ENCODE measurements at places on chromosomes 1 and 21.

DNA sequence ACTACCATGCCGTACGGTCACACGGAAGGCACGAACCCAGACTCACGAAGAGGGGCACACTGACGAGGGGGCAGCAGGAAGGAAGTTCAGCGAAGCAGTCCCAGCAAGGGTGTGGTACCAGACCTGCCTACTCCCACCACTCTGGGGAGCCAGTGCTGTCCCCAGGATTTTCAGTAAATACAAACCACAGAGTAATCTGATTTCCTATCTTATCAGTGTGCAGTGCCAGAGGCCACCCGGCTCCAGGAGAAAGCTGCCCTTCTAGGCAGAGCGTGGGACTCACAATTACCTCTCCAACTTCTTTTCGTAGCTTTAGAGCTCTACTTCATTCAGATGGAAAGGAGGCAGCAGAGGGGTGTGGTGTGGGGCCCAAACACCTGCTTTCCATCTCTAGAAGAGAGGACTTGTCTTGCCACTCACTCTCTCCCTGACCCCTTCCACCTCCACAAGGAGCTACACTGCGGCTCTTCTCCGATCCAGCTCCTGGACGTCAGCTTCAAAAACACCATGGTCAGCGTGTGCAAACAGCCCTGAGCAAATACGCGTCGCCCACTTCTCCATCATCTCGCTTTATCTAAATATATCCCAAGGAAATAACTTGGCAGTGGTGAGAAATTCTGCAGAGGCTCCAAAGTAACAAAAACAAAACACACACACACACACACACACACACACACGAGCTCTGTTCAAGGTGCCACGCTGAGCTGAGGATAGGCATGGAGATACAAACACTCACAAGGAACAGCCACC is 98.5 kb downstream of the MRPL37 start:
- DNase-seq = no peak

DNA sequence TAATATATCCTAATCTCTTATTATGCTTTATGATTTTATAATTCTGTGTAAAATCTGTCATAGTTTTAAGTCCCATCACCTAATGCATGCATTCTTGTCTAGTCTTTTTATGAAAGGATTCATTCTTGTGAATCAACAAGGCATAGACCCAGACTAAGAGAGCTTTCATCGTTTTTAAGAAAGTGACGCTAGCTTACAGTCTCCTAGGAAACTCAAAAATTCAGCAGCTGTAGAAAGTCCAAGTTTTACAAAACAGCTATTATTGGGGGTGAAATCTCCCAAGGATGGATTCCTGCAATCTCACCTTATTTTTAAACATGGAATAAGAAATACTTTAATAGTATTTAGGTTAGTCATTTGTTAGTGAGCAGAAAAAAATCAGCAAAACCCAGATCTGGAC is 104.7 kb downstream of the NCAM2 start:
- no peak for DNase-seq

- DNase-seq = no peak
These were observed 201.8 kb upstream of the B3GALT2 start for GRCh38 chr1:193388165-193388564.

- DNase-seq = no peak
These were observed 4.6 kb downstream of the SNX27 start for GRCh38 chr1:151616505-151616849.

DNA sequence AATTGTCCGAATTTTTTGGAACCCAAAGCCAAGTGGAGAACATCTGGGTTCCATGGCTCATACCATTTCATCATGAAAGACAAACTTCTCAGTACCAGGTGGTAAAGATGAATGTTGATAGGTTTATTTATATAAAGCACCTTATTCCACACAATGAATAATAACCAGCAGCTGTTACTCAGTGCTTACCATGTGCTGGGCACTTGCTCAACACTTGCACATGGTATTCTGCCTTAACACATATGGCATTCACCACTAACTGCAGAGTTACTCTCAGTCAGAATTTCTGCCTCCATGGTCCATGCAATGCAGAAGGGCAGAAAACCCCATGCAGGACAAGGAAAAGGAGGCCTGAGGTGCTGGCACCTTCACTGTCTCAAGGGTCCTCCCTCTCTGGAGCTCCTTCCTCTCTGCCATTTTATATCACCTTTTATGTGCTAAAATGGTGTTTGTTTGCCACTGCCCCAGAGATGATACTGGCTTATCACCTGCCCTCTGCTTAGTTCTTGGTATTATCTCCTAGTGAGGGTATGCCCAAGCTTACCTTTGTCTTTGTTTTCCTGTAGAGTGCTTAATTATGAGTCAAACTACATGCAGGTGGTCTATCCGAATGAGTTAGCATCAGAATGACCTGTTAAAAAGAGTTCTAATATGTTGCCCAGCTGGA is 76.7 kb upstream of the ZNF326 start:
- no peak for DNase-seq

- DNase-seq = no peak
These were observed 40.9 kb downstream of the FBXO2 start for GRCh38 chr1:11613347-11613746.

- no peak for DNase-seq
These were observed 56.7 kb downstream of the SLC37A1 start for GRCh38 chr21:42570362-42570761.

- no peak for DNase-seq
These were observed 16.9 kb downstream of the PFKFB2 start for GRCh38 chr1:207069858-207070506.

GRCh38 chr1:243638186-243638585 is 211.9 kb downstream of the AKT3 start:
- no peak for DNase-seq

GRCh38 chr1:116389013-116389412 is 16.0 kb downstream of the ATP1A1 start:
- no peak for DNase-seq

GRCh38 chr1:114089502-114090138 is 64.0 kb downstream of the SYT6 start:
- DNase-seq = no peak

- DNase-seq = no peak
These were observed 152.9 kb downstream of the FCRL5 start for GRCh38 chr1:157399343-157399983.

GRCh38 chr1:214467078-214467585 is 84.3 kb downstream of the PTPN14 start:
- DNase-seq = no peak

- DNase-seq = no peak
These were observed 5.5 kb downstream of the C1QB start for GRCh38 chr1:22658385-22659163.

- no peak for DNase-seq
These were observed 19.8 kb downstream of the PGM1 start for GRCh38 chr1:63612971-63613370.

GRCh38 chr1:30095051-30095450 is 628.3 kb downstream of the MATN1 start:
- no peak for DNase-seq

DNA sequence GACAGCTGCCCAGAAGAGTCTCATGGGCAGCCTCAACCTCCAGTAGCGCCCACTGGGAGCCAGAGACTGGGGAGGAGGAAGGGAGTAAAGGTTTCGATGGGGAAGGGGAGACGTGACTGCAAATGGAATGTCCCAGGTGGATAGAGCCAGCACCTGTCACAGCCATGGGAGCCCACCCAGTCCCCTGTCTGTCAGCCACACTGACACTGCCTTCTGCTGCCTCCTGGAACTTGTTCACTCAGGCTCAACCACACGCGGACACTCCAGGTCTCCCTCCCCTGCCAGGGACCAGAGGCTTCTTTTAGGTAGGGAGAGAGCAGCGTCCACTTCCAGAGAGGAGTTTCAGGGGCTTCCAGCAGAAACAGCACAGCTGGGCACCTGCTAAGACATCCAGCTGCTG is 346.3 kb downstream of the NPHP4 start:
- no peak for DNase-seq

GRCh38 chr1:44950434-44950833 is 36.0 kb downstream of the EIF2B3 start:
- DNase-seq = no peak

GRCh38 chr1:186735463-186735862 is 55.2 kb upstream of the PTGS2 start:
- no peak for DNase-seq

- DNase-seq = no peak
These were observed 500 bp upstream of the DOCK7 start for GRCh38 chr1:62688687-62689085.

DNA sequence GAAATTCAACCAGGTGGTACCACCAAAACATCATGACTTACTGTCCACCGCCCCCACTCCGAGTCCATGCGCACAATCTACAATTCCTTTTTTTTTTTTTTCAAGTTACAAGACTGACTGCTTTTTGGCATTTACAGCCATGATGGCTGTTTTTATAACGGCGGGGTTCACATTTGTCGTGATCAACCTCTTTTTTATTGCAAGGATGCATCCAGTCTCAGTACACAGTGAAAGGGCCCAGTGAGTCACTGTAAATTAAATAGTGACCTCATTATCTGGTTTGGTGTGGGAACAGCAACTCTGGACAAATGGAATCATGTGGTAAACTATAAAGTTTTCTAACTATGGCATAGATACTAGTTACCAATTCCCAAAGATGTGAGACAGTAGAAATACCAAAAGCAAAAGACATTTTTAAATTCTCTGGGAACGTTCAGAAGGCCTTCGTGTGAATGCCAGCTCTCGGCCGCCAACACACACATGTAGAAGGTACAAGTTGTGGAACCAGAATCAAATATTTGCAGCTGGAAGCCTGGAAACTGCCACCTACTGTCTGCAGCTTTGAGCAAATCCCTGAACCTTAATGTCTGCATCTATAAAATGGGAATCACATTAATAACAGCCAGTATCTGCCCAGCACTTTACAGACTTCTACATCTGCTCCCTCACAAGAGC is 4.9 kb downstream of the GLIS1 start:
- DNase-seq = no peak

- DNase-seq = no peak
These were observed 13.7 kb downstream of the BLACAT1 start for GRCh38 chr1:205442051-205442725.

GRCh38 chr1:107926436-107927080 is 38.4 kb downstream of the VAV3 start:
- DNase-seq = no peak

GRCh38 chr1:84368441-84368840 is 29.8 kb upstream of the DNASE2B start:
- DNase-seq = no peak

DNA sequence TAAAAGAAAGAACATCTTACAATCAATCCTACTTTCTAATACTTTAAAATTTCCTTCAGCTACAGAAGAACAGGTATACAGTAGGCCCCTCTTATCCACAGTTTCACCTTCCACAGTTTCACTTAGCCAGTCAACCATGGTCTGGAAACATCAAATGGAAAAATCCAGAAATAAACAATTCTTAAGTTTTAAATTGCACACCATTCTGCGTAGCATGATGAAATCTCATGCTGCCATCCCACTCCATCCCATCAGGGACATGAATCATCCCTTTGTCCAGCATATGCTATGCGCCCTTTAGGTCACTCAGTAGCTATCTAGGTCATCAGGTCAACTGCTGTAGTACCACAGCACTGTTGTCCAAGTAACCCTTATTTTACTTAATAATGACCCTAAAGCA is 67.7 kb downstream of the HSF2BP start:
- no peak for DNase-seq

DNA sequence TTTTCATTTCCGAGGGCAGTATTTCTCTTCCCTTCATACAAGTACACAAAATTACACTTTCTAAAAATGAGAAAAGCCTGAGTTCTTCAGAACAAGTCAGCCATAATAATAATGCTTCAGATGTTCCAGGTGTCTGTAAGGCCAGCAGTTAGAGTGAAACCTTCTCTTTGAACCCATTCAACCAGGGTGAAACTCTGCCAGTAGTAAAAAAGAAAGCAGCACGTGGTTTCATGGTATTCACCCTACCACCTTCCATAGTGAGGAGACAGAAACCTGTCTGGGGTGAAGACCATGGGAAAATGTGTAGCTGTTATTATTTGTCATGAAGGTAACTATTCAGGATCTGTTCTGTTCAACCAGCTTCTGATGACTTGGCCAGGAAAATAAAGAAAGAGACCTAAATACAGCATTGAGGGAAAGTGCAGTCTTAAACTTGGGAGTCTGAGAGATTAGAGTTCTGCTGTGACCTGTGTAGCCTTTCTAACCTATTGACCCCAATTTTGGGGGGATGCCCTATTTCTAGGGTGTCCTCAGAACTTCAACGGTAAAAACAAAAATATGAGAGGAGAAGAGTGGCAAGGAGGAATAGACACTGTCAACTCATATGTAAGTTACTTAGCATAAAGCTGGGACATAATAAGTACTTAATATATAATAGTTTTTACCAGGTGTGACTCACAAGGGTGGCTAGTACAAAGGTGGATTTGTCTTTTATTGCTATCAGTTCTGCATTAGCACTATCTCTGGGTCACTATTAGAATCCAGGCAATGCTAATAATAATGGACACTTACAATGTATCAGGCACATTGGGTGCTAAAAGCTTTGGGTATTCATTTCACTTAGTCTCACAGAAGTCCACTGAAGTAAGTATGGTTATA is 70.0 kb upstream of the TNFSF4 start:
- no peak for DNase-seq

- no peak for DNase-seq
These were observed 113.6 kb downstream of the FGGY start for GRCh38 chr1:59410457-59410856.

- DNase-seq = no peak
These were observed 102.2 kb upstream of the JUN start for GRCh38 chr1:58885998-58886397.

- no peak for DNase-seq
These were observed 216.9 kb upstream of the SAMSN1 start for GRCh38 chr21:14762734-14763694.

- DNase-seq = no peak
These were observed 233.8 kb upstream of the USP25 start for GRCh38 chr21:15495965-15496364.

DNA sequence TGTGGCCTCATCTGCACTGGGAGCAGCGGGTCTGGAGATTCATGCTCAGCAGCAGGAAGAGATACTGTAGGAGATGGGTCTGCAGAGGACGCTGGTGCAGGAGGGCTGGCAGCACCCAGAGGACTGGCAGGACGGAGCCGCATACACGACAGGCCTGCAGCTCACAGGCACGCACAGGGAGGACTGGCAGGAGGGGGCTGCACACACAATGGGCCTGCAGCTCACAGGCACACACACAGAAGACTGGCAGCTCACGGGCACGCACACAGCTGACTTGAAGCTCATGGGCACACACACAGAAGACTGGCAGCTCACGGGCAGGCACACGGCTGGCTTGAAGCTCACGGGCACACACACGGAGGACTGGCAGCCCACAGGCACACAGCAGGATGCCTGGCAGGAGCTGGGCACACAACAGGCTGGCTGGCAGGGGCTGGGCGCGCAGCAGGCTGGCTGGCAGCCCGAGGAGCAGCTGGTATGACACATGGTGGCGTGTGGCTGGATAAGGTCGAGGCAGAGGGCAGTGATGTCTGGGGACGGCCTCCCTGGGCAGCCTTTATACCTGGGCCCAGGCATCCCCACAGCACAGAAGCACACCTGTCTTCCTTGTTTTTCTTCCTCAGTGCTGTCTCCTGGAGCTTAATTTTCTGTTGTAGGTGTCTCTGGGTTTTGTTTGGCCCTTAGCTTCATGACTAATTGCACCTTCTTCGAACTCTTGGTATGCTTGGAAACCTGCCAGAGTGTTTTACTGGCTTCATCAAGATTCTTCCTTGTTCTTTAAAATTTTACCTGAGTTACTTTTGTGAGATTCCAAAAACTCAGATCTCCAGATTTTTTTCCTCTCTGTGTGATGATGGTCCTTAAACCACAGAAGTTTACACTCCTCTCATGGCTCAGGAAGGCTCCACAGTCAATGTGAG is at the start of gene KRTAP12-2:
Gene KRTAP12-2 (minus strand): TSS at position 527 of the 920 bp plus-strand sequence. CDS start 41 bp downstream, at position 486.
- no peak for DNase-seq
